ENCODE measurements at places on chromosomes 4 and X.

GRCh38 chr4:10084651-10085358 lies 31.8 kb downstream of the WDR1 start:
- no peak for DNase-seq

GRCh38 chr4:150679765-150680343 lies 97.9 kb downstream of the MAB21L2 start:
- no peak for DNase-seq

- no peak for DNase-seq
Measured at GRCh38 chr4:76233967-76234678, 17.4 kb upstream of the FAM47E start.

GRCh38 chrX:9196961-9197640 lies 163.2 kb upstream of the FAM9B start:
- DNase-seq, result peak; percentile 49

GRCh38 chrX:106791495-106791894 lies 11.0 kb upstream of the TBC1D8B start:
- no peak for DNase-seq

GRCh38 chr4:2807571-2807970 lies 14.7 kb downstream of the SH3BP2 start:
- no peak for DNase-seq

GRCh38 chrX:75118296-75118695 lies 37.8 kb downstream of the ABCB7 start:
- no peak for DNase-seq

DNA sequence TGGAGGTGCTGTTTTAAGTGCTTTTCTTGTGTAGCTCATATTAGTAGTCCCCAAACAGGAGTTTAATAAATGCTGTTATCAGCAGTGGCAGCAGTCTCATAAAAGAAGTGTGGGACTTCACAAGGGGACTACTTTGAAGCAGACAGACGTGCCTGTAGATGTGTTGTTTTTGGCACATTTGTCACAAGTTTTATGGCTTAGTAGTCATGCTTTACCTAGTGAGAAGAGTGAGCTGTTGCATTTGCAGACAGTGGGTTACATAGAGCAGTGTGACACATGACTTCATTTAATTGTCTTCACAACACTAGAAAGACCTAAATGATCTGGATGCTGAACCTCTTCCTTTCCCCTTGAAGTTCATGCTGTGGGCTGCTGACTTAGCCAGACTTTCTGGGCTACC lies 149.5 kb upstream of the MBNL3 start:
- DNase-seq, result no peak
